Dermis blood vessel endothelial cell (primary cell): ENCODE measurements at places on chromosomes 2 and 18. TPM values are rescaled to one million over a fixed set of nuclear protein-coding genes. Genes with fewer than 3 reads are reported as not detected.

ALPG gene
- 0.05 TPM in 1 of 2 replicates, not detected in the other for total RNA-seq

SP3 gene
- total RNA-seq: 98.9 and 107 TPM in 2 replicates

FLACC1 gene
- total RNA-seq: 0.84 and 2.0 TPM in 2 replicates

ALPI gene
- total RNA-seq: not detected in 2 replicates

RSAD2 gene
- 0.28 and 1.2 TPM in 2 replicates for total RNA-seq

NMUR1 gene
- under 0.01 and 0.05 TPM in 2 replicates for total RNA-seq

KLF7 gene
- 14.0 and 20.7 TPM in 2 replicates for total RNA-seq

PRKCE gene
- total RNA-seq: 46.5 and 52.8 TPM in 2 replicates

DNAH7 gene
- 0.09 and 0.17 TPM in 2 replicates for total RNA-seq

ELOA2 gene
- not detected in 2 replicates for total RNA-seq

BABAM2 gene
- total RNA-seq: 13.6 and 17.8 TPM in 2 replicates

LAMA1 gene
- 0.05 and 1.2 TPM in 2 replicates for total RNA-seq

OSBPL1A gene
- total RNA-seq: 13.8 and 14.3 TPM in 2 replicates

CCDC68 gene
- total RNA-seq: 1.2 and 2.1 TPM in 2 replicates

CYTIP gene
- total RNA-seq: 0.14 TPM in 1 of 2 replicates, not detected in the other
